ENCODE measurements at places on chromosomes 6 and 20. TPM values are rescaled to one million over a fixed set of nuclear protein-coding genes. Genes with fewer than 3 reads are reported as not detected.

Gene ARFGEF3
- total RNA-seq = 40.1 TPM

Gene BPIFB4
- not detected for total RNA-seq

Gene SNAP25
- 16.3 TPM for total RNA-seq

Gene GATA5
- total RNA-seq = 4.1 TPM

Gene PI3
- total RNA-seq = 1.7 TPM

Gene AMD1
- total RNA-seq = 63.6 TPM

Gene NUS1
- 35.3 TPM for total RNA-seq

Gene FOXS1
- total RNA-seq = not detected

Gene ZC2HC1B
- not detected for total RNA-seq

Gene E2F1
- 2.0 TPM for total RNA-seq

Gene DTD1
- 30.6 TPM for total RNA-seq

Gene ADTRP
- 42.4 TPM for total RNA-seq

Gene RPRD1B
- total RNA-seq = 61.3 TPM

Gene METTL24
- 8.1 TPM for total RNA-seq

Gene BANF2
- not detected for total RNA-seq

Gene TPD52L1
- total RNA-seq = 54.8 TPM

Gene LY6G6F
- total RNA-seq = not detected

Gene SRMS
- total RNA-seq = 0.26 TPM

Gene SLC22A16
- total RNA-seq = not detected

Gene GZF1
- 11.2 TPM for total RNA-seq

Gene CST4
- total RNA-seq = not detected

Gene TMEM200A
- total RNA-seq = 4.5 TPM

Gene PLA2G7
- 4.6 TPM for total RNA-seq

Gene SLC17A2
- not detected for total RNA-seq

Gene RAET1E
- total RNA-seq = 5.5 TPM

Gene CLPSL2
- total RNA-seq = not detected

Gene CST2
- total RNA-seq = not detected

Gene PAK5
- 0.13 TPM for total RNA-seq

Gene RBPJL
- not detected for total RNA-seq

Gene APMAP
- total RNA-seq = 74.0 TPM

Gene TUBB2B
- 2.8 TPM for total RNA-seq

Gene VWA7
- total RNA-seq = 5.5 TPM

Gene PBOV1
- not detected for total RNA-seq

Gene MYLK2
- total RNA-seq = not detected

Gene SAMD5
- 4.8 TPM for total RNA-seq

Gene PLCB1
- total RNA-seq = 48.3 TPM

Gene BMP5
- total RNA-seq = 1.7 TPM

Gene FBXO30
- 12.1 TPM for total RNA-seq

Gene IRAK1BP1
- 8.0 TPM for total RNA-seq

Gene SLC35D3
- not detected for total RNA-seq

Gene NT5E
- total RNA-seq = 22.8 TPM

Gene ECT2L
- 0.18 TPM for total RNA-seq

Gene BHLHE23
- not detected for total RNA-seq

Gene TFAP2D
- not detected for total RNA-seq

Gene FAM184A
- 2.3 TPM for total RNA-seq

Gene ZNF341
- total RNA-seq = 4.8 TPM

Gene DPPA5
- not detected for total RNA-seq

Gene ARFRP1
- 69.8 TPM for total RNA-seq

Gene CHRNA4
- total RNA-seq = not detected

Gene SLC22A1
- total RNA-seq = 1.2 TPM

Gene TRIM40
- total RNA-seq = not detected

Gene GHRH
- total RNA-seq = not detected

Gene FRK
- total RNA-seq = 11.5 TPM

Gene TXLNB
- 0.94 TPM for total RNA-seq

Gene SIGLEC1
- 9.5 TPM for total RNA-seq

Gene GUCA1A
- total RNA-seq = not detected

Gene RCAN2
- total RNA-seq = 19.8 TPM

Gene ZSCAN23
- total RNA-seq = 11.2 TPM

Gene CNKSR3
- 22.1 TPM for total RNA-seq
